ENCODE measurements at places on chromosomes 1 and 21. TPM values are rescaled to one million over a fixed set of nuclear protein-coding genes. Genes with fewer than 3 reads are reported as not detected.

GRCh38 chr1:234962340-234962989 lies 166.2 kb downstream of the TOMM20 start:
- H3K27me3 ChIP-seq: no peaks in the 10 kb centered on the region
- DNase-seq: no peak
- H3K4me3 ChIP-seq: peak overlapping the region; percentile 59
- H3K4me1 ChIP-seq: peaks cover 54% of the 10 kb centered on the region
- H3K36me3 ChIP-seq: no peaks in the 10 kb centered on the region

DNA sequence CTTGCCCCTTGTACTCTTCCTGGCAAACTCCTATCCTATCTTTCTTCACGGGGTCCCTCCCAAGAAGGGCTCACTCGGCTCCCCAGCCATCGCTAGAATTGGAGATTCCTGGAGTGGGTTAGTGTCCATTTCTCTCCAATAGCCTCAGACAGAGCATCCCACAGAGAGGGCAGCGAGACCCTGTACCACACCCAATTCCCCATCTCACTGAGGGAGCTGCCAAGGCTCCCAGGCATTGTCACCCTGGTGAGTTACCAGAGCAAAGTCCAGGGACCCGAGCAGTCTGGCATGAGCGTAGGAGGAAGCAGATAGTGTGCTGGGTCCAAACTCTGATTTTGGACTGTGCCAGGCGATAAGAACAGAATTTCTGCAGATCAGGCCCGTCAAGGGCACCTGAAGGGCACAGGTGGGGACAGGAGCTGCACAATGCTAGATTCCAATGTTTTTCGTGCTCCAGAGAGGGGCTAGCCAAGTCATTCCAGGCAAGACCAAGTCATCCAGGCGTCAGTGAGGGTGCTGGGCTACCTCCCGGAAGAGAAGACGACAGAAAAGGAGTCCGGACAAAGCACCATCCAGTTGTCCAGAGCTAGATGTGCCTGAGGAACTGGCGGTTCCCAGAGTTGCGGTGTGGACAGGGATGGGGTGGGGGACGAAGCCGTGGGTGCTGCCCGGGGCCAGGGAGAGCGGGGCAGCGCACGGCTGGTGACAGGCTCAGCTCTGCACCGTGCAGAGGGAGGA lies 15.3 kb downstream of the AKR7A3 start:
- peaks cover 10% of the 10 kb centered on the region for H3K27me3 ChIP-seq
- DNase-seq: no peak
- H3K36me3 ChIP-seq: peaks cover 3% of the 10 kb centered on the region
- no peaks in the 10 kb centered on the region for H3K4me1 ChIP-seq
- no peak overlapping the region for H3K4me3 ChIP-seq

DNA sequence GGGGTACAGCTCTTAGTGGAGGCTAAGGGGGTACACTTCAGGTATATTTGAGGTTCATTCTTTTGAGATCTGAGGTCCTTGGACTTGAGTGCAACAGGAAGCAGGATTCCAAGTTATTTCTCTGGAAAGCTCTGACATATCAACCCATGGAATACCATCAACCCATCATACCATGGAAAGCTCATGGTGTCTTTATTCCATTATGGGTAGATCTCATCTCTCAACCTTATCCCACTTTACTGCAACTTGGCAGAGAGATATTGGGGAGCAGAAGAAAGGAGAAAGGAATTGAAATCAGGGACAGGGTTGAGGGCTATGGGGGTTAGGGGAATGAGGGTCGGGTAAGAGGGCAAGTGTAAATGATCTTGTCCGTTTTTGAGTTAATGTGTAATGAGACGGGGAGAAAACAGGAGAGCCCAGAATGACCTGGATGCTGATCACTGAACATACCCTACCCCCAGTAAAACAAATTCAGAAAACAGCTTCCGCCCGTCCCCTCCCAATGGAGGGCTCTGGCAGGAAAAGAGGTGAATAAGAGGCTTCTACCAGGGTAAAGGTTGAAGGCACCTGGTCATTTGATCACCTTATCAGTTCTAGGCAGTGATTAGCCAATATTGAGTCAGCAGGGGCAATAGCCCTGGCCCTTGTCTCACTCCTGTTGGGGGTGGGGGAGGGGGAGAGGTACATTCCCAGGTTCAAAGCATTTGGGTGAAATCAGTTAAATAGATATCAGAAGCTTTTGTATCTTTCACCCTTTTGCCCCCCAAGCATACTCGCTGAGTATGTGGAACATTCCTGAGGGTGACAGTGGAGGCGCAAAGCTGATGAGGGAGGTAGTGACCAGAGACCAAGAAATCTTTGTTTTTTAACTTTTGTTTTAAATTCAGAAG lies 622 bp upstream of the APOA2 start:
- DNase-seq: no peak
- no peaks in the 10 kb centered on the region for H3K27me3 ChIP-seq
- no peak overlapping the region for H3K27ac ChIP-seq
- H3K4me3 ChIP-seq: no peak overlapping the region
- H3K4me1 ChIP-seq: peaks cover 25% of the 10 kb centered on the region
- H3K36me3 ChIP-seq: peaks cover 2% of the 10 kb centered on the region

DNA sequence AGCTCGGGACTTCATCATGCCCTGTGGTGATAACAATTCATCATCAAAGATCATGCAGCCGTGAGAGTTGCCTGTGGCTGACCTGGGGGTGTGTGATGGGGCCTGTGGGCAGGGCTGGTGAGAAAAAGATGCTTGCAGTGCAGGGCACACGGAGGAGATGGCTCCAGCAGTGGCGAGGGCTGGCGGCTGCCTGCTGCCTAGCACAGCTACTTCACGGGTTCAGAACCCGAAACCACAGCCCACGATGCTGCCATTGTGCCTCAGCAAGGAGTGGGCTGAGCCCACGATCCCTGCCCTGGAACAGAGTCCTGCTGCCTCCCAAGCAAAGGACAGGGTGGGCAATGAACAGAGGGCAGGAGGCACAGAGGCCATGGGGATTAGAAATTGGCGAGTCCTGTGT lies 631 bp upstream of the KRTAP10-9 start:
- H3K4me1 ChIP-seq: no peaks in the 10 kb centered on the region
- H3K27ac ChIP-seq: no peak overlapping the region
- H3K36me3 ChIP-seq: peaks cover 5% of the 10 kb centered on the region
- H3K27me3 ChIP-seq: no peaks in the 10 kb centered on the region
- no peak overlapping the region for H3K4me3 ChIP-seq

GRCh38 chr1:37073854-37074379 lies 39.6 kb upstream of the GRIK3 start:
- DNase-seq: no peak
- no peak overlapping the region for H3K4me3 ChIP-seq
- H3K36me3 ChIP-seq: no peaks in the 10 kb centered on the region
- H3K27me3 ChIP-seq: peaks cover 59% of the 10 kb centered on the region
- no peaks in the 10 kb centered on the region for H3K4me1 ChIP-seq

- H3K27me3 ChIP-seq: no peaks in the 10 kb centered on the region
- no peak for DNase-seq
- H3K27ac ChIP-seq: no peak overlapping the region
- no peaks in the 10 kb centered on the region for H3K4me1 ChIP-seq
These were observed 356.3 kb upstream of the PRMT6 start for GRCh38 chr1:106700211-106700610.

- peaks cover 64% of the 10 kb centered on the region for H3K27me3 ChIP-seq
- peaks cover 3% of the 10 kb centered on the region for H3K36me3 ChIP-seq
- H3K4me3 ChIP-seq: no peak overlapping the region
These were observed 5.7 kb downstream of the SLC6A17 start for GRCh38 chr1:110155878-110156522.

DNA sequence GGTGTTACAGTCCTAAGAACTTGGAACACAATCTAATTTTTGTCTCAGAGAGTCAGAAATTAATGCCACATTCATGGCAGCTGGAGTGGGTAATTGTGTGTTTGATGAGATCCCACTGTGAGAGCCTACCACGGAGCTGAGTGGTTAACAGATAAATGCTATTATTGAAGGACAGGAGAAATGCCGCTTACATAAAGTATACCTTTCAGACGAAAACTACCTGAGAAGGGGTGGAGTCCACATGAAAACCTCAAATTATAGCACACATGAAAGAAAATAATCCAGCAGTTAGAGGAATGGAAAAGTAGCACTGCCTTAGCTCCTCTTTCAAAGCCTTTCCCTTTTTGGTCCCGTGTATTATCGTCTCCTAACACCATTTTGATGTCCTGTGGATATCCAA lies 133.0 kb downstream of the BACH1 start:
- no peaks in the 10 kb centered on the region for H3K27me3 ChIP-seq
- DNase-seq: no peak
- H3K27ac ChIP-seq: no peak overlapping the region
- H3K4me1 ChIP-seq: peaks cover 13% of the 10 kb centered on the region
- no peak overlapping the region for H3K4me3 ChIP-seq

Gene CELA3A
- not detected for total RNA-seq

Gene CDK18
- total RNA-seq: 0.94 TPM

Gene AKNAD1
- total RNA-seq: not detected

Gene LCE1D
- total RNA-seq: not detected

Gene GJA8
- not detected for total RNA-seq

Gene NVL
- 24.8 TPM for total RNA-seq

Gene TIAM1
- 54.2 TPM for total RNA-seq

Gene OR2T29
- total RNA-seq: not detected
